Chondrocyte (in vitro differentiated cells): ENCODE measurements at places on chromosomes 3 and 15. TPM values are rescaled to one million over a fixed set of nuclear protein-coding genes. Genes with fewer than 3 reads are reported as not detected.

GRCh38 chr3:33091746-33092145 lies 5.2 kb downstream of the GLB1 start:
- peaks cover 14% of the 10 kb centered on the region for H3K36me3 ChIP-seq
- H3K4me3 ChIP-seq = no peak overlapping the region
- no peaks in the 10 kb centered on the region for H3K27me3 ChIP-seq
- H3K27ac ChIP-seq = no peak overlapping the region

DNA sequence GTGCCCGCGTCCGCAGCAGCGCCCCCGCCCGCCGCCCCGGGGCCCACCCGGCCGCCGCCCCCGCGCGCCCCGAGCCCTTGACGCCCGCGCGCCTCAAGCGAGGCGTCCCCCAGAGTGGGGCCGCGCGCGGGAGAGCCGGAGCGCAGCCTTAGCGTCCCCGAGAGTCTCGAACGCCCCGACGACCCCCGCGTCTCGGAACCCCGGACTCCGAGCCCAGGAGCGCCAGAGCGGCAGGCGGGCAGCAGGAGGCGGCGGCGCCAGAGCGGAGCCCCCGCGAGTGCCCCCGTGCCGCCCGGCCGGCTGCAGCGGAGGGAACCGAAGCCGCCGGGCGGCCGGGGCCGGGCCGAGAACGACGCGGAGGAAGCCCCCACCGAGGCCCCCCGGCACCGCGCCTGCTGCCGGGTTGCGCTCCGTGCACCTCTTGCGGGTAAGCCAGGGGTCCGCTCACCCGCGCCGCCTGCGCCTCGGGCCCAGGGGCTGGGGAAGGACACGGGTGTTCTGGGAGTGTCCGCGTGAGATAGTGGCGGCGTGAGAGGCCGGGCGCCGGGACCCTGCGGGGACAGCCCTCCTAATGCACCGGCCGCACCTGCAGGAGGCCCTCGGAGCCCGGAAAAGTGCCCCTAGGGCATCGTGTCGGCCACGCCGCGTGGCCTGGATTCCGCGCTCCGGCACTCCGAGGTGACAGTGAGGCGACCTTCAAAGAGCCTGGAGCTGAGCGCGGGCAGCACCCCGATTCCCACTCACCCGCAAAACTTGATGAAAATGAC lies 52.0 kb upstream of the ULK4 start:
- peak overlapping the region; percentile 77 for H3K27ac ChIP-seq
- DNase-seq = no peak
- H3K36me3 ChIP-seq = no peaks in the 10 kb centered on the region
- H3K27me3 ChIP-seq = no peaks in the 10 kb centered on the region
- peaks cover 39% of the 10 kb centered on the region for H3K4me1 ChIP-seq
- H3K4me3 ChIP-seq = peak overlapping the region; percentile 83

DNA sequence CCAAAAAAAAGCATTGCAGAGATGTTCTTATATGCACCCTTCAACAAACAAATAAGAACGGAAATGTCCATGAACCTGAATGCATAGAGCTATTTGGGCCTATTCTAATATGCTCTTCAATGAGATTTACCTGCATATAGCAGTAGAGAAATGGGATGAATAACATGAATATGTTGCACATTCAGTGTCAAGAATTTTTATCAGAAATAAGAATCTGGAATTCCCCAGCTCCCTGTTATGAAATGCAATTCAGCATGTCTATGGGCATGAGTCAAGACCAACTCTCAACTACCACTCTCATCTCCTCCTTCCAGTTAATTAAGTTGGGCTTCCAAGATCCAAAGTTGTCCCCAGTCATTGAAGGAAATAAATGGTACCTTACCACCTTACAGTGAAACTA lies 133.7 kb upstream of the ALCAM start:
- no peak overlapping the region for H3K27ac ChIP-seq
- no peak for DNase-seq
- peaks cover 1% of the 10 kb centered on the region for H3K36me3 ChIP-seq
- no peak overlapping the region for H3K4me3 ChIP-seq

- H3K27me3 ChIP-seq = peaks cover 11% of the 10 kb centered on the region
- no peak overlapping the region for H3K4me3 ChIP-seq
- no peak overlapping the region for H3K27ac ChIP-seq
- no peak for DNase-seq
- peaks cover 2% of the 10 kb centered on the region for H3K36me3 ChIP-seq
- H3K4me1 ChIP-seq = peaks cover 12% of the 10 kb centered on the region
Observed at GRCh38 chr3:10550705-10551104, 45.3 kb upstream of the ATP2B2 start.

- no peak for DNase-seq
- H3K4me3 ChIP-seq = no peak overlapping the region
- H3K36me3 ChIP-seq = no peaks in the 10 kb centered on the region
- H3K27me3 ChIP-seq = peaks cover 37% of the 10 kb centered on the region
Observed at GRCh38 chr3:137062250-137062649, 104.5 kb downstream of the IL20RB start.

GRCh38 chr15:72178976-72179585 lies 18.5 kb downstream of the GRAMD2A start:
- H3K27me3 ChIP-seq = peaks cover 7% of the 10 kb centered on the region
- H3K36me3 ChIP-seq = no peaks in the 10 kb centered on the region
- H3K4me1 ChIP-seq = peaks cover 12% of the 10 kb centered on the region

DNA sequence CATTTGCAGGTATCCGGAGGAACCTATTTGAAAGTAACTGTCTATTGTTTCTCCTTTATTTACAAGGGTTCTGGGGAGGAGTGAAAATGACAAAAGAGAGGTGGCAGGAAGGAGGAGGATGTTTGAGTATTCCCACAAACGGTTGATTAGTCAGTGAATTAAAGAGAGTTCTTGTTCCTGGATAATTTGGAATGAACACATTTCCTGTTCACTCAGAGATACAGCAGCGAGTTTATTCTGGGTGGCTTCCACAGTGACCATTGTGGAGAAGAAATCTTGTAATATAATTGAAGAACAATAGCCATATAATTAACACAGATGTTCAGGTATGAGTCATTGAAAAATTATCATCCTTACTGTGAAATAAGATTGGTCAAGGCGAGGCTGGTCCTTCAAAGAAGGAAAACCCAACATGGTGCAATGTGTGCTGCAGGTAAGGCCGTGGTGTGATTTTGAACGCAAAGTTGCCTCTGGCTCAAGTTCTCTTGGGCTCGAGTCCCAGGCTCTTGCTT lies 77.3 kb downstream of the NFKBIZ start:
- no peak overlapping the region for H3K27ac ChIP-seq
- no peak for DNase-seq
- H3K4me3 ChIP-seq = no peak overlapping the region
- peaks cover 2% of the 10 kb centered on the region for H3K36me3 ChIP-seq
- peaks cover 28% of the 10 kb centered on the region for H3K4me1 ChIP-seq
- H3K27me3 ChIP-seq = no peaks in the 10 kb centered on the region

DNA sequence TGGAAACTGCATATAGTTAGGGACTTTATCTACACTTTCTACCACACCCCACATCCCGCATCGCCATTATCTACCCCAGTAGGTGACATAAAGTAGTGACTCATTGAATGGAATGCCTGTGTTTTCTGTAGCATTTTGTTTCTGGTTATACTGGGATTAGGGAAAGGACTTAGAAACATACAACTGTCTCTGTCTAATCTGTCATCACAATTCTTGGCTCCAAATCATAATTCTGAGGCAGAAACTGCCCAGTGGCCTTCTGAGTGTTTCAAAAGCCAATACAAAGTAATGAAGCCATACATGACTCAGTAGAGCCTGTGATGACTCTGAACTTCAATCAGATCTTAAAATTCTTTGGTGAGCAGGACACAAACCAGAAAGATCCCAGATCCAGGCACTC lies 115.7 kb upstream of the CHRM5 start:
- peak overlapping the region; percentile 28 for H3K27ac ChIP-seq
- no peak overlapping the region for H3K4me3 ChIP-seq
- no peaks in the 10 kb centered on the region for H3K36me3 ChIP-seq
- H3K27me3 ChIP-seq = no peaks in the 10 kb centered on the region

- no peaks in the 10 kb centered on the region for H3K36me3 ChIP-seq
- H3K4me3 ChIP-seq = no peak overlapping the region
- H3K27ac ChIP-seq = no peak overlapping the region
- DNase-seq = no peak
- peaks cover 4% of the 10 kb centered on the region for H3K27me3 ChIP-seq
Observed at GRCh38 chr15:29465196-29465595, 195.6 kb upstream of the NSMCE3 start.

- H3K36me3 ChIP-seq = no peaks in the 10 kb centered on the region
- DNase-seq = no peak
- peaks cover 9% of the 10 kb centered on the region for H3K4me1 ChIP-seq
- H3K27me3 ChIP-seq = no peaks in the 10 kb centered on the region
Observed at GRCh38 chr3:134074001-134074789, 44.5 kb upstream of the SLCO2A1 start.

DNA sequence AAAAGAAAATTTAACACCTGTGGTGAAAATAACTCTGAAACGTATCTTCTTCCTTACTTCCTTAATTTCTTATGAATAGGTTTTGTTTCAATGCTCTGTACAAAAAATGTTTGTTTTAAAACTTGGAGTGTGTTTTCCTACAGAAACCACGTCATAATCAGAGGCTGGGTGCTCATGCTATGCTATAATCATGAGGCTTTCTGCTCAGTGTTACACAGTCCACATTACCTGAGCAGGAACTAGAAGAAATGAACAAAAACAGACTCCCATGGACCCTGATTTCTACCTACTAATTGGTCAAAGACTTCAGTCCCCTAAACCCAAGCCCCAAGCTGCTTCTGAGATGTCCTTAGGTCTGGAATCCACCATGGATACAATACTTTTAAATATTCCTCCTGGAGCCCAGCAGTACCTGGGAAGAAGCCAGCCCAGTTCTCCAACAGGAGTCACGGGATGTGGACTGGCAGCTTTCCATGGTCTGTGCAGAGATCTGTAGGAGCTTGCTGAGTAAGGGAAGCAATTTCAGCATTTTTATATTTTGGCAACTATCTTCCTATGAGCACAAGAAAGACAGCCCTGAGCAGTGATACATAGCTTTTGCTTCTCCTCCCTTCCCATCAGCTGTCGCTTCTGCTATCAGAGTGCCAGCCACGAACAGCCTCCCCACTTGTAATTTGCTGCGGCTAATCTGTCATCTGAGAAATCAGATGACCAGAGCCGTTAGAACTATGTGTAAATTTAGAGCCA lies 65.6 kb downstream of the WDR72 start:
- no peak overlapping the region for H3K4me3 ChIP-seq
- no peak overlapping the region for H3K27ac ChIP-seq
- DNase-seq = no peak
- peaks cover 9% of the 10 kb centered on the region for H3K27me3 ChIP-seq
- no peaks in the 10 kb centered on the region for H3K36me3 ChIP-seq

GRCh38 chr15:91769894-91770293 lies 83.6 kb upstream of the SLCO3A1 start:
- no peaks in the 10 kb centered on the region for H3K4me1 ChIP-seq
- no peak overlapping the region for H3K4me3 ChIP-seq
- H3K27me3 ChIP-seq = peaks cover 3% of the 10 kb centered on the region
- H3K27ac ChIP-seq = no peak overlapping the region

DNA sequence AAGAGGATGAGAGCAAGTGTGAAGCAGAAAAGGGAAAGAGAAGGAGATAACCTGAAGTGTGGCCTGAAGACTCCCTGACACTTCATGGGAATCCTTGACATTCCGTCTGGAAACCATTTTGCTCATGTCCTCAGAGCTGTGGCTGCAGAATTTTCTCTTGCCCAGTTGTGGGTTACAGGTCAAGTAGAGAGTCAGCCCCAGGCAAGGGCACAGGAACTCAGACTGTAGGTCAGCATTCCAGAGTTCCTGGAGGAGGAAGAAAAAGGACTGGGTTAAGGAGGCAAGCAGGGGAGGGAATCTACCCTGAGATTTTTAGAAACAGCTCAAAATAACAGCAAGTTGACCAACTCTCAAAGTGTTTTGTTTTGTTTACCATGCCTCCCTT lies 4.1 kb upstream of the THSD4 start:
- no peak overlapping the region for H3K4me3 ChIP-seq
- DNase-seq = no peak
- no peak overlapping the region for H3K27ac ChIP-seq
- H3K27me3 ChIP-seq = no peaks in the 10 kb centered on the region

- DNase-seq = no peak
- no peak overlapping the region for H3K27ac ChIP-seq
- no peaks in the 10 kb centered on the region for H3K36me3 ChIP-seq
- H3K4me3 ChIP-seq = no peak overlapping the region
- H3K27me3 ChIP-seq = no peaks in the 10 kb centered on the region
- H3K4me1 ChIP-seq = peaks cover 14% of the 10 kb centered on the region
Observed at GRCh38 chr15:47812470-47812999, 95.2 kb downstream of the SEMA6D start.

GRCh38 chr15:100905850-100906249 lies 13.3 kb upstream of the LRRK1 start:
- H3K27me3 ChIP-seq = no peaks in the 10 kb centered on the region
- no peaks in the 10 kb centered on the region for H3K36me3 ChIP-seq
- H3K4me1 ChIP-seq = peaks cover 17% of the 10 kb centered on the region

GRCh38 chr3:50610992-50611463 lies 546 bp downstream of the CISH start:
- H3K27ac ChIP-seq = no peak overlapping the region
- no peaks in the 10 kb centered on the region for H3K36me3 ChIP-seq
- H3K27me3 ChIP-seq = no peaks in the 10 kb centered on the region
- no peak for DNase-seq
- peak overlapping the region; percentile 89 for H3K4me3 ChIP-seq
- H3K4me1 ChIP-seq = peaks cover 21% of the 10 kb centered on the region

DNA sequence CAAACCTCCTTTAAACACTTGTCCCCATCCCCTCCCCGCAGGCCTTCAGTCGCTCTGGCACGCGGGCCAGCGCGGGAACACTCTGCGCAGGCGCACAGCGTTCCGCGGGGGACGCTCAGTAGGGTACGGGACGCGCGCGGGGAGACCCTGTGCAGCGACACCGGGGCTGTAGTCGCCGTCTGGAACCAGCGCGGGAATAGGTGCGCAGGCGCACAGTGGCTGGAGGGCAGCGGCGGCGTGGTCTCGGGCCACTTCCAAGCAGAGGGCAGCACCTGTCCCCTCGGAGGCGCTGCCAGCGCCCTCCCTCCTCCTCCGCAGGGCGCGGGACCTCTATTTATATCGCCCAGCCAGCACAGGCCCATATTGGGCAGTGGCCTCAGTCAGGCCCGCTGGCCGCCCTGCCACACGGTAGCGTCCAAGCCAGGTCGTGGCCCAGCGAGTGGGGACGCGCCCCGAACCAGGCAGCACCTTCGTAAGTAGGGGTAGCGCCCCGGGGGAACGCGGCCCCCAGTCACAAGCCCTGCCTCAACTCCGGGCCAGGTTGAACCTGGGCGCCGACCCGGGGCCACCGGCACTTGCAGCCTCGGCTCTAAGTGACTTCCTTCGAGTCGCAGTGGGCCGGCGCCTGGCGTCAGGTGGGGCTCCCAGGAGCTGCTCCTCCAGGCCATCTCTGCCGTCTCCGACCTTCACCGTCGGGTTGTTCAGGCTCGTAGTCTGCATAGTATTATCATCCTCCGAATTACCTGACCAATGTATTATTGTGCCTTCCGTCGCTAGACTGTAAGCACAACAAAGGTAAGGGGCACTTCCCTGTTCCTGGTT lies at the start of gene KBTBD12:
KBTBD12 (plus strand) TSS at position 118 of the 822 bp plus-strand sequence. CDS start 7,830 bp downstream, outside the sequence.
- H3K4me1 ChIP-seq = peaks cover 18% of the 10 kb centered on the region
- H3K27ac ChIP-seq = no peak within 1 kb of the TSS
- H3K27me3 ChIP-seq = no peaks in the 10 kb centered on the region
- H3K36me3 ChIP-seq = no peaks in the 10 kb centered on the region
- peak; percentile 92 for DNase-seq
- H3K4me3 ChIP-seq = no peak within 1 kb of the TSS

- no peaks in the 10 kb centered on the region for H3K27me3 ChIP-seq
- H3K4me1 ChIP-seq = peaks cover 38% of the 10 kb centered on the region
- H3K4me3 ChIP-seq = peak overlapping the region; percentile 82
Observed at GRCh38 chr3:179149406-179149867, 1.3 kb downstream of the PIK3CA start.

TM4SF1 gene
- 42.8 to 60.3 TPM (median 59.9 TPM) in 3 replicates for total RNA-seq

PEX11A gene
- 2.3 to 4.3 TPM (median 3.0 TPM) in 3 replicates for total RNA-seq

NOP10 gene
- total RNA-seq = 152 to 166 TPM (median 158 TPM) in 3 replicates

ATOSA gene
- total RNA-seq = 18.7 to 38.8 TPM (median 21.9 TPM) in 3 replicates

SEMA5B gene
- total RNA-seq = 3.1 to 68.8 TPM (median 68.4 TPM) in 3 replicates

RBM5 gene
- total RNA-seq = 119 to 147 TPM (median 127 TPM) in 3 replicates

CASR gene
- total RNA-seq = not detected in 3 replicates

PLCB2 gene
- 1.4 to 3.4 TPM (median 2.8 TPM) in 3 replicates for total RNA-seq
